ENCODE measurements at places on chromosomes 6 and 20.

DNA sequence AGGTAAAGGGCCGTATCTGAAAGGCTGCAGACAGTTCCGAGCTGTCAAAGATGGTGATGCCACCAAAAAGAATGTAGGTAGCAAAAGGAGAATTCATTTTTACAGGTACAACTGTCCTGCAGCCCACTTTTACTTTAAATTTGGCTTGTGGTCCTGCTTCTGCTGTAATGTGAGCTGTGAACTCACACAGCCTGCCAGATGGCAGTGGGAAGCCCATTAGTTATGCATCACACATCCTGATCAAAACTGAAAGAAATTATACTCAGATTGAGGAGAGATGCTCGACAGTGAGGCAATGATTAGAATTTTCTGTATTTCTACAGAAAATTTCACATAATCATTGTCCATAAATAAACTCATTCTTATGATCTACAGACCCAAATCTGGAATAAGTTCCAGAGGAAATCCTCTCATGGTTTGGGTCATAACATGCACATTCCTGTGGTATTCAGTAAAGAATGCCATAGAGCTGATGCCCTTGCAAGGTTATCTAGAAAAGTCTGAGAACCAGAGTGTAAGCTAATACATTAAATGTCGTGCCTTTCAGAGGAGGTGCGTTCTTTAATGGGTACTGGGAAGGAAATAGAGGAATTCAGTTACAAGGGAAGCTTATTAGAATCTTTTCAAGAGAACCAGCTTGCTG is 23.9 kb upstream of the E2F3 start:
- DNase-seq: no peak

- DNase-seq: no peak
Measured at GRCh38 chr6:90079560-90080490, 185.6 kb downstream of the GJA10 start.

- no peak for DNase-seq
Measured at GRCh38 chr6:111841822-111842221, 31.4 kb downstream of the FYN start.

GRCh38 chr6:159973406-159973805 is 4.5 kb downstream of the IGF2R start:
- no peak for DNase-seq

GRCh38 chr6:44138717-44139350 is 11.5 kb downstream of the TMEM63B start:
- DNase-seq: no peak

DNA sequence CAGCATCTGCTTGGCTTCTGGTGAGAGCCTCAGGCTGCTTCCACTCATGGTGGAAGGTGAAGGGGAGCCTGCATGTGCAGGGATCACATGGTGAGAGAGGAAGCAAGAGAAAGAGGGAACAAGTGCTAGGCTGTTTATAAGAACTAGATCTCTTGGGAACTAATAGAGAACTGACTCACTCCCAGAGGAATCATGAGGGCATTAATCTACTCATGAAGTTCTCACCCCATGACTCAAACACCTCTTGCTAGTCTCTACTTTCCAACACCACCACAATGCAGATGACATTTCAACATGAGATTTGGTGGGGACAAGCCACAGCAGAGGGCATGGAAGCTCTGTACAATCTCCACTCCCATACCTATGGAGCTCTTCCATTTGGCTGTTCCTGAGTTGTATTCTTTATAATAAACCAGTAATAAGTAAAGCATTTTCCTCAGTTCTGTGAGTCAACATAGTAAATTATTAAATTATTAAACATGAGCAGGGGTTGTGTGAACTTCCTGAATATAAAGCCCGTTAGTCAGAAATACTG is 524.1 kb upstream of the NRSN1 start:
- no peak for DNase-seq

DNA sequence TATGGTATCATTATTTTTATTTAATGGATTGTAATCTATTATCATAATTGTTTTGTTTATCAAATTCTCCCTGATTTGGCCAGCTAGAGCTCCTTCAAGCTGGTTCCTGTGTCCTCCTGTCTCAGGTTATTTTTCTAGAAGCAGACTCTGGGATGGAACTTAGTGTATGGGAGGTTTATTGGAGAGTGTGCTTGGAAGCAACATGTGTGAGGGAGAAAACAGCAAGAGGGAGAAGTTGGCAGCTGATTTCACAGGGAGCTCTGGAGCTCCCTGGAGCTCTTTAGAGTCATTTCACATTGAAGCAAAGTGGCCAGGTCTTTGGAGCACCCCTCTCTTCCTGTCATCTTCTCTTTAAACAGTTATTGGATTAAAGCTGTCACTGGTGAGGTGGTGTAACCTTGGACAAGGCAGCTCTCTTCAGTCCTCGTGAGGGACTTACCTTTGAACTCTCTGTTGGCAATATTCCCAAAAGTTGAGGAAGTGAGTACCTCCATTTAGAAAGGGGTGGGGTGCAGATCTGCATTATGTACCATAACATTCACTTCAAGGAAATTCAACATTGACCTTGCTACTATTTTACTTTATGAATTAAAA is 103.6 kb downstream of the PHF3 start:
- no peak for DNase-seq

- no peak for DNase-seq
Measured at GRCh38 chr6:149111556-149112115, 205.9 kb upstream of the TAB2 start.

- DNase-seq: no peak
Measured at GRCh38 chr6:36927691-36928546, 26.6 kb upstream of the PI16 start.

DNA sequence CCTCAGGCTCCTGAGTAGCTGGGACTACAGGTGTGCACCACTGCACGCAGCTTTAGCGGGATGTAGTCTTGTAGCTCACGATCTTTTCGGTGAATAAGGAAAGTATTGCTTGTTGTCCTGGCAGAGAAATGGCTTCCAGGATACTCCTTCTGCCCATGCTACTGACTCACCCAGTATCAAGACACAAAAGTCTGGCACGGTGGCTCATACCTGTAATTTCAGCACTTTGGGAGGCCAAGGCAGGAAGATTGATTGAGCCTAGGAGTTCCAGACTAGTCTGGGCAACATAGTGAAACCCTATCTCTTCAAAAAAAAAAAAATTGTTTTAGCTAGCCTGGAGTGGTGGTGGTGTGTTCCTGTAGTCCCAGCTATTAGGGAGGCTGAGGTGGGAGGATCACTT is 40.9 kb upstream of the B4GALT5 start:
- no peak for DNase-seq

DNA sequence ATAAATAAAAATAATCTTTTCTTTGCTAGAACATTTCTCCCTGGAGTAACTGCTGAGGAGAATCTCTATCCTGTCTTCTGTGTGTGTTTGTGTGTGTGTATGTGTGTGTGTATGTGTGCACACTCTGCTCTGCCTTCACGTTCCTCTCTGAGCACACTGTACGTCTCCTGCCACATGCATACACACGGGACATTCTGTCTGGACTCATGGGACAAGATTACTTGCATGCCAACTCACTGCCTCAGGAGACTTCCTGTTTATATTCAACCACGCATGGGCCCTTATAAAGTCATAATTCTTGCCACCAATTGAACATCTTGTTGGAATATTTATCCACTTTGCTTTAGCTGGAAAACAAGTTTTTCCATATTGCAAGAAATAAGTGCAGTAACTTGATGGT is 930.6 kb downstream of the KIF16B start:
- DNase-seq: no peak

DNA sequence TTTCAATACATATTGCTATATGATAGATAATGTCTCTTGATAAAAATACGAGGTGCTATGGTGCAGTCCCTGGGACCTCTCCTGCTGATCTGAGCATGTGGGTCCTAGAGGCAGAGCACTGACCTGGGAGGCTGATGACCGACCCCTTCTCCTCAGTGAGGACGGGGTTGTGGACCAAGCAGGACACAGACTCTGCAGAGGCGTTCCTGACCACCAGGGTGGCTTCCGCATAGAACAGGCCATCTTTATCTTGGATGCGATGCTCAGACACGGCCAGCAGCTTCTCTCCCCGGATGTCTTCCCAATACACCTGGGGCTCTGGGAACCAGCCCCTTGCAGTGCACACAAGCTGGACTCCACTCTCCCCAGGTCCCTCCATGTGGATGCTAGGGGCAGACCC is 4.2 kb downstream of the BTNL2 start:
- DNase-seq: no peak

DNA sequence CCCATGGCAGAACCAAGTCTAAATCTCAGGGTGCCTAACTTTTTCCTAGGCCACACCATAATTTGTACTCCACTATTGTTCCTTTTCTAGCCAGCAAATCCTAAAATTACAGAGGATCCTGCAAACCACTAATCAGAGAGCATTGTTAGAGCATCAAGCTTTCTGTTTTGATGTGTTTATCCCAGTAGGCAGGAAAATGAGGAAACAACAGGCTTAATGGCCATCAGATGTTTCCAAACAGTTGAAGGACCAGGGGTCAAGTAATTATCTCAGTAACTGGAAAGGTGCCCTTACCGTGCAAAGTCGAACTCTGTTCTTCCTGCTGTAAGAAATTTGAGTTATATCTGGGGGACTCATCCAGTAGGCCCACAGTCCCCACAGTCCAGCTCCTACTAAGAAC is 58.7 kb downstream of the RALY start:
- no peak for DNase-seq

DNA sequence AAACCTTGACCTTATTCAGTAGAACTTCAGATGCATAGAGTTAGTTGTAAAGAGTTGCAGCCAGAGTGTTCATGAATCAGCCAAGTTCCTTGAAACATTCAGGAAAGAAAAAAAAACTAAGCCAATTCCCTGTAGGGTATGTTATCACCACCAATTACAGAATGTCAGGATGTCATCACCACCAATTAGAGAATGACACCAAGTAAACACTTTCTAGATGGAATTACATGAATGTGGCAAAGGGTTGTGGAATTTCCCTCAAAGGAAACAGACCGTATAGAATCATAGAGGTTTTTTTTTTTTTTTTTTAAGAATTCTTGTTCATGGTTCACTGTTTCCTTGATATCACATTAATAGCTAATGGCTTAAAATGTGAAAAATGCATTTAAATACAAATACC is 472.1 kb upstream of the RNF217 start:
- DNase-seq: no peak
